ENCODE measurements at places on chromosomes 5 and 9.

DNA sequence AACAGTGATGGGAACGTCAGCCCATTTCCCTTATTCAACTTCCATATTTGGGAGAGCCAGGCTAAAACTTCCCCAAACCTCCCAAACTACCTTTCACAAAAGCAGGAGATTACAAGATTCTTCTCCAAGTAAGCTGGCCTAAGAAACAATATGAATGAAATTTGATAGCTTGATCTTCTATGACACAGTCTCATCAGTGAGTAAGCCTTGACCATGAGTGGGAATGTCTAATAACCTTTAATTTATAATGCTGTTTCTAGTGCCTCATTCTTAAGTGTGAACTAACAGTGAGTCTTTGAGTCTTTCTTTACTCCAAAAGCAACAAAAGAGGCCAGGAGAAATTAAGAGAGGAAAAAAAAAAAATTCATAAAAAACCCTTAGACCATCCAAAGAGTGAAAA, 1379.9 kb downstream of the EFNA5 start:
- DNase-seq: no peak

- no peak for DNase-seq
Observed at GRCh38 chr9:84212246-84212645, 128.3 kb downstream of the SLC28A3 start.

- no peak for DNase-seq
Observed at GRCh38 chr5:23583081-23583480, 75.7 kb downstream of the PRDM9 start.

- no peak for DNase-seq
Observed at GRCh38 chr9:137569609-137570203, 9.0 kb downstream of the DPH7 start.

DNA sequence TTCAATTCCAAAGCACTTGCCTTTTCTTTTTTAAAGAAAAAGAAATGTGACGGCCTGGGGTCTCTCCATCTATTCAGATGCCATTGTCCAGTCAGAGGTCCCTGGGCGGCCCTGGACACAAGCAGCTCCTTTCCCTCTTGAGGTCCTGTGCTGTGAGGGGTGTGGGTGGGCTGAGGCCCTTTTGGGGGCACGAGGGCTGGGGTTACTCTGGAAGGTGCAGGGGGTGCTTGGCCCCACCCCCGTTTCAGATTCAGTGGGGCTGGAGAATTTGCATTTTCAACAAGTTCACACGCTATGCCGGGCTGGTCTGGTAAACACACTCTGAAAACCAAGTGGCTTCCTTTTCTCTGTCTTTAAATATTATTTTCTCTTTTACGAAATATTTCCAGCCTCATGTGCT, 91.4 kb upstream of the PHYKPL start:
- no peak for DNase-seq

GRCh38 chr5:157915638-157916037, 56.7 kb upstream of the CLINT1 start:
- DNase-seq: no peak

DNA sequence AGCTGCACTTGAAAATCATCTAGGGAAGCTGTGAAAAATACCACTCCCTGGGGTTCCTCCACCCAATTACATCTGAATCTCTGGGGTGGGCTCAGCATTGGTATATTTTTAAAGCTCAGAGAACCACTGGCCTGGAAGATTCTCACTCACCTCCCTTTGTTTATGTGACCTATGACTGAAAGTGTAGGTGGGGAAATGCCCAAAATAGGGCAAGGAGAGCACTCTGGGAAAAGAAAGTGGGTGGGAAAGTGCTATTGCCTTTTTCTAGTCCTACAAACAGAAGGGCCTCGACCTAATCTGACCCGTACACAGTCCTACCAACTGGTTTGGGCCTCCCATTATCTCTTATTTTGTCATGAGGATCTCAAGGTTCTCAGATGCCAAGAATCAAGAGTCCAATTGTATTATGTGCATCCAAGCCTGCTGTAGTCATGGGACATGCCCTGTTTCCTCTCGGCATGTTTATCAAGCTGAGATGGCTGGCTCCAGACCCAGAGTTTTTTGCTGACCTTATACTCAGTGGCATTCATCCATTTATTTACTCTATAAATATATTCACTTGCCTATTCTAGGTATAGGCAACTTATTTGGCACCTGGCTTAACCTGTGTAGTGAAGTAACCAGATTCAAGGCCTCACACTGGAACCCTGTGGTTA, 483.7 kb downstream of the ENC1 start:
- no peak for DNase-seq

DNA sequence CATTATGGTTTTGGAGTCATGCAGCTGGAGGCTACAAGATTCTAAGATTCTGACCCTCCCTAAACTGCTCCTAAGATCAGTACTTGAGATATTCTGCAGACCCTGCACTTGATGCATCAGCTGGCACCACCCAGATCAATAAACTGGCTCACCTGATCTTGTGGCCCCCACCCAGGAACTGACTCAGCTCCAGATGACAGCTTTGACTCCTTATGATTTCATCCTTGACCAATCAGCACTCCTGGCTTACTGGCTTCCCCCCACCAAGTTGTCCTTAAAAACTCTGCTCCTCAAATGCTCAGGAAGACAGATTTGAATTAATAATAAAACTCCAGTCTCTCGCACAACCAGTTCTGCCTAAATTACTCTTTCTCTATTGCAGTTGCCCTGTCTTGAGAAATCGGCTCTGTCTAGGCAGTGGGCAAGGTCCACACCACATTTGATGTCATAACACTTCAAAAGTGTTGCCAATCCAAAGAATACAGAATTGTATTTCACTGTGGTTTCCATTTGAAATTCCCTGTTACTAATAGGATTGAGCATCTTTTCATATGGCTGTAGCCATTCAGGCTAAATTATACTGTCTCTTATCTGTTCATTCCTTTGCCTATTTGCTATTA, 14.8 kb upstream of the SLC30A5 start:
- no peak for DNase-seq

GRCh38 chr5:140973550-140973949, 7.3 kb downstream of the PCDHAC2 start:
- DNase-seq: no peak

DNA sequence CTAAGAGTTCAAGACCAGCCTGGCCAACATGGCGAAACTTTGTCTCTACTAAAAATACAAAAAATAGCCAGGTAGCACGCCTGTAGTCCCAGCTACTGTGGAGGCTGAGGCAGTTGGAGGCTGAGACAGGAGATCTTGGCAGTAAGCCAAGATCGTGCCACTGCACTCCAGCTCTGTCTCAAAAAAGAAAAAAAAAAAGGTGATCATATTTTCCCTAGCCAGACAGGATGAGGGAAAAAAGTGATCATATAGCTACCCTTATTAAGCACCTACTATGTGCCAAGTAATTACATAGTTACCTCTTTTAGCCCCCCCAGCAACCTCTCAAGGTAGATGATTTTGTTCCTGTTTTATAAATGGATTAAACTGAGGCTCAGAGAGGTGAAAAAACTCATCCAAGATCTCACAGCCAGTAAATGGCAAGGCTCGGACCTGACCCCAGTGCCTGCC, 18.1 kb upstream of the RPL26L1 start:
- no peak for DNase-seq

DNA sequence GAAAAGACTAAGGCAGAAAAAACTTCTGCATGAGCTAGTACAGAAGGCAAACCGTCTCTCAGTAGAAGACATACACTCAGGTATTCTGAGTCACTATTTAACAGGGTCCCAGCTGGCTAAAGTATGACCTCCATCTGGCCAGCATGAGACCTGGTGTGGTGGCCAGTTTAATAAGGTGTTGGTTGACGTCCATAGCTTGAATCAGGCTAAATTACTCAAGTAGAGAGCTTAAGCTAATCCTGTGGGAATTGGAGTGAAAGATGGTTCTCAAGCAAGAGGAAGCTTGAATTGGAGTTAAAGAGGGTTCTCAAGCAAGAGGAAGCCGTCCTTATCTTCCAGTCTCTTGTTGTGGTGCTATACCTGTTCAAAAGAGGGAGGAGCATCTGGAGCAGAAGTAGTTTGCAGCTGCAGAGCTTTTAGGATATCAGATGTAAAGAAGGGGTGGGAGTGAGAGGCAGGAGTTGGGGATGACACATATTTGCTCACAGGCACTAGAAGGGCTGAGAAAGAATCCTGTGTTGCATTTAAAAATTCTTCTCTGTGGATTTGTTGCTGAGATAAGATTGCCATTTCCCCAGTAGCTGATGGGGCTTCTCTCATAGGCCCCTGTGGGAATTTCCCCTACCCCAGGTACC, 136.1 kb upstream of the RUSC2 start:
- no peak for DNase-seq

GRCh38 chr5:34534523-34535103, 121.5 kb upstream of the RAI14 start:
- no peak for DNase-seq

DNA sequence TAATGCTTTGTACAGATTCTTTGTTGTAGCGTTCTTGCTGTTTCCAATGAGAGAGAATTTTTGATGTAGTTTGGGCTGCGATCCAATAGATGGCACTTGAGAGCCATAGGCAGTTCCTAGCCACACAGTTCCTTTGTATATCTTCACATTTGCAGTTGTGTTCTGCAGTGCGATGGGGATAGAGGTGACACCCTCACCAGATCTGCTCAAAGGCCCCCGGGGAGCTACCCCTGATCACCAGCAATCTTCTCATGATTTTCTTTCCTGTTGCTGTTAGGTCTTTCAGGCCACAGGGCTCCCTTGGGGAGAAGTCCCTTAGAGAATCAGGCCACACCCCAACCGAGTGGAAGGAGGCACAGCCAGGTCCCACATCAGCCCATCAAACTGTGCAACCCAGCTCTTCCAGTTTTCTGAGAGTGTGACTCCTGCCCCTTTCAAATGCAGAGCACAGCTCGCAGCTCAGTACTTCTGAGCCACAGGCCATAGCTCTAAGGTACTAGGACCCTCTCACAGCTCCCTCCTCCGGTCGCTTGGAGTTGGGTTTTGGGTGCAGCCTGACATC, 353.7 kb downstream of the SLCO4C1 start:
- peak; percentile 1 for DNase-seq

DNA sequence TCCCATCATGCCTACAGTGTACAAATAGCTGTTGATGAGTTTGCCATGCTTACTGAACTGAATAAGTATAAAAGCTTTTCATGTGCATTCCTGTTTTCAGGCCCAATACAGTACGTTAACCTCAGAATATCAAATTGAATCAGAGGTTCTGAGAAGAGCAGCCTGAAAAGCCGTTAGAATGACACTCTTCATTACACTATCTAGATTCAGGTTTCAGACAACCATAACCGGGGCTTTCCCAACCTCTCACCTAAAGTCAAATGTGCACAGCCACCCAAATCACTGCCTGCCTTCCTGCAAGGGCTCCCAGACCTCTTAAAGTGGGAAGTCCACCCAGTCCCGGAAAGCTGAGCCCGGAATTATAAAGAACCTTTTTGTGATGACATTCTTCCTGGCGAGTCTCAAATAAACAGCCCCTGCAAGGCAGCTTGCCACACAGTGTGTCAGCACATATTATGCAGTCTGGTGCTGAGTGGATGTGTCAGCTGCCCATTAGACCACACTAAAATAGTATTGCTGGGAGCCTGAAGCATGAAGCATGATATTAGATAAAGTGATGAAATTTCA, 245.8 kb downstream of the TLE4 start:
- peak; percentile 5 for DNase-seq

DNA sequence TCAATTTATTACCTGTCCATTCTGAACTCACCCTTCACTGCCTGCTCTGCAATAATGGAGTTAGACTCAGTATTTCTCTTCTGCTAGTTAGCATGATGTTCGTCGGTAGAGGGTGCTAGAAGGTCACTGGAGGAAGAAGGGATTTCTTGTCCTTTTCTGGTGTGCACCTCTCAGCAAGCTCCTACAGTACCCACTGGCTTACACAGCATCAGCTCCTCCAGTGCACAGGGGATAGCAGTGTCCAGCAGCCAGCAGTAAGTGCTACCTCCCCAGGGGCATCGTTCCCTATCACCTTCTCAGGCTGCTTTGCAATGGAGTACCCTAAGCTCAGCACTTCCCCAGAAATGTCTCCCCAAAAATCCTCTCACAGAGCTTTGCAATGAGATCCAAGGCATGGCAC, 45.9 kb upstream of the APC start:
- DNase-seq: peak; percentile 26

GRCh38 chr9:88915916-88916315, 75.4 kb upstream of the S1PR3 start:
- no peak for DNase-seq

- no peak for DNase-seq
Observed at GRCh38 chr5:143041461-143041860, 271.3 kb downstream of the ARHGAP26 start.
